ENCODE measurements at places on chromosomes 1 and 21.
A peak's percentile ranks its signal among the peaks of the same experiment; 100 is the strongest.

DNA sequence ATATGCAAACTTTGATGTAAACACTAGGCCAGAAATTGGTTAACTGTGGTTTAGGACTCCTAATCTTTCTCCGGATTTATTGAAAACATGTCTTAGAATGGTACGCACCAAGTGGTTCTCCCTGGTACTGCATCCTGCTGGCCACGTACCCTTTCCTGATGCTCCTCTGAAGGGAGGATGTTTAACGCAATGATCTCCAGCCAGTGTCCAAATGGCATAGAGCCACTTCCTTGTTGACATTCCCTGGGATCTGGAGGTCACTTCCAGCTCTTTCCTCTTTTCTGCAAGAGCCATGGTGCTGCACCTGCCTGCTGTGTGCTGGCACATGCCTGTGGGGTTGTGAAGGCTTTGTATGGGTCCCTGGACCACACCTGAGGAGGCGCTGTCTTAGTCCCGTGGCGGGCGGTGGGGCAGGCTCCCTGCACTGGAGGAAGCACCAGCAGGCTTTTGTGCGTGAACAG, 53.9 kb downstream of the GALNT2 start:
- DNase-seq, result peak; percentile 38

DNA sequence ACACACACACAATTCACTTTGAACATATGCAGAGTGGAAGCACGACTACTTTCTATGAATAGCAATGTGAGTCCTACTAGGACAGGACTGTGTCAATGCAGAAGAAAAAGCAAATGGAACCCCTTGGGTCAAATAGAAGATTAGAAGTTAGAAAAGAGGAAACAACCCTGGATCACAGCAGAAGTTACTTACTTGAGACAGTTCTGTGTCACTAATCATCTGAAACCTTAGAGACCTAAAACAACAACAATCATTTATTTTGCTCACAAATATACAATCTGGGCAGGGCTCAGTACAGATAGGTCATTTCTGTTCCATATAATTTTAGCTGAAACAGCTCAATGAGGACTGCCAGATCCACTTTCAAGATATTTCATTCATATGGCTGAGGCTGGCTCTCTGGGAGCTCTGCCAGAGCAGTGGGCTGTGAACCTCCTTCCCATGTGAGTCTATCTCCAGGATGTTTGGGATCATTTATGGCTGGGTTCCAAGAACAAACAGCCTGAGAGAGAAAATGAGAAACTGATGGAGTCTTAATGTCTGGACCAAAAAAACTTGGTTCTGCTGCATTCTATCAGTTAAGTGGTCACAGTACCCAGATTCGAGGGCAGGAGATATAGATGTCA, 42.5 kb upstream of the IL10 start:
- no peak for DNase-seq

DNA sequence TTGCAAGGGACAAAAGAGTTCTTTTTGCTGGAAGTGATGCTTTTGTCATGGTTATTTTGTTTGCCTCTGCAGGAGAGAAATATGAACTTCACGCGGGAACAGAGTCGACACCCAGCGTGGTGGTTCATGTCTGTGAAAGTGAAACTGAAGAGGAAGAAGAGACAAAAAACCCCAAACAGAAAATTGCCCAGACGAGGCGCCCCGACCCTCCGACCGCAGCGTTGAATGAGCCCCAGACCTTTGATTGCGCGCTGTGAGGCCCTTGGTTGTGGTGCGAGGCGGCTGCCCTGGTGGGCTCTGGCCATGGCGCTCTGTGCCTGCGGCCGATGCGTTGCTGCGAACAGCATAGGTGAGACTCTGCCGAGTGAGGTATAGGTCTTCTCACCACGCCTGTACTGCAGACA, 20.9 kb upstream of the NCMAP start:
- DNase-seq, result no peak

DNA sequence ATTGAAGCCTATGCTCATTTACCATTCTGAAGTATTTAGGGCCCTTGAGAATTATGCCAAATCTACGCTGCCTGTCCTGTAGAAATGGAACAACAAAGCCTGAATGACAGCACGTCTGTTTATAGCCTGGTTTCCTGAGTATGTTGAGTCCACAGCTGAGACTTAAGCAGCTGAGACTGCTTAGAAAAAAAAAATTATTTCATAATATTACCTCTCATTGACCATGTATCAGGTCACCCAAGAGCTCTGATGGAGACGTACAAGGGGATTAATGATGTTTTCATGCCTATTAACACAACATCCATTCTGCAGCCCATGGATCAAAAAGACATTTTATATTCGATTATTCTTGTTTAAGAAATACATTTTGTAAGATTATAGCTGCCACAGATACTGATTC, 387.2 kb upstream of the NCAM2 start:
- no peak for DNase-seq

DNA sequence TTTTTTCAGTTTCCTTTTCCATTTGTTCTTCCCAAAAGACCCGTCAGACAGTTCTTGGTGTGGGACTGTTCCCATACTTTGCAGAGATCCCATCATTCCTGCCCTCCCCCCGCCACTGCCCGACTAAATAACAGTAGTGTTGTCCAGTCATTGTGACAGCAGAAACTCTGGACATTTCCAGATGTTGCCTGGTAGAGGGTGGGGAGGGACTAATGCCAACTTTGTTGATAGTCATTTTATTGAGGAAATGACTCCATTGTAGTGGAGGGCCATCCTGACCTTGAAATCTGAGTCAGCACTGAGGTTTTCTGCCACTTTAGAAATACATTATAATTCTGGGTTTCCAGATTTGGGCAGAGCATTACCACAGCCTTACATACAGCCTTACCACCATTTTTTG, 85.4 kb downstream of the CEP350 start:
- DNase-seq, result peak; percentile 36

GRCh38 chr1:221072214-221072613, 193.0 kb downstream of the HLX start:
- no peak for DNase-seq

- no peak for DNase-seq
Observed at GRCh38 chr21:27017246-27017645, 50.4 kb upstream of the ADAMTS5 start.

GRCh38 chr1:210262897-210263272, 30.3 kb downstream of the SERTAD4 start:
- no peak for DNase-seq

- no peak for DNase-seq
Observed at GRCh38 chr1:118159569-118159968, 25.5 kb downstream of the SPAG17 start.
